Activated CD8-positive, alpha-beta T cell treated with anti-CD3 and anti-CD28 coated beads for 36 hours (primary cell): ENCODE measurements at places on chromosomes 6 and 20. TPM values are rescaled to one million over a fixed set of nuclear protein-coding genes. Genes with fewer than 3 reads are reported as not detected.

Gene AK9
- 3.0 TPM for total RNA-seq

Gene PI3
- not detected for total RNA-seq

Gene SIRPD
- total RNA-seq = not detected

Gene SNX21
- 1.4 TPM for total RNA-seq

Gene BPI
- total RNA-seq = not detected

DNA sequence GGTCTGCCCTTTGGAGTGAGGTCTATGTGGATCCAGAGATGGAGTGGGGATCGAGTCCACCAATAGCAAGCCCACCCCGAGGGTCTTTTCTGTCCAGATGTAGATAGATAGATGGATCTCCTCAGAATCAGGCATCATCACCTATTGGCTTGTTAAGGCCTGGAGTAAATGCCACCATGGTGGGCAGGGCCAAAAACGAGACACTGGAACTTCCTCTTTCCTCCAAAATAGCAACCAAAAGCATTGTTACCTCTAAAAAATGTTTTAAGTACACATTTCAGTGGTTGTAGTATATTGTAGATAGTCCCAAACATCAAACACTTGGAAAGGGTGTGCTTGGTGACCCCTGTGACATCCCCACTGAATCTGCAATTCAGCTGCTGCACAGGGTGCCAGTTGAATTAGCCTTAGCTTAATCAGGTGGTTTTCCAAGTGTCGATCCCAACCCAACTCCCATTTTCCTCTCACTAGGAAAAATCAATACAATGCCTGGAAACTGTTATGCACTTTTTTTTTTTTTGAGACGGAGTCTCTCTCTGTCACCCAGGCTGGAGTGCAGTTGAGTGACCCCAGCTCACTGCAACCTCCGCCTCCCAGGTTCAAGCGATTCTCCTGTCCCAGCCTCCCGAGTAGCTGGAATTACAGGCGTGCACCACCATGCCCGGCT is 35.0 kb upstream of the NELFCD start:
- H3K27ac ChIP-seq = no peak overlapping the region
- H3K36me3 ChIP-seq = no peaks in the 10 kb centered on the region
- no peak overlapping the region for H3K4me3 ChIP-seq
- no peaks in the 10 kb centered on the region for H3K4me1 ChIP-seq
- H3K27me3 ChIP-seq = peaks cover 3% of the 10 kb centered on the region

GRCh38 chr20:61299104-61299503 is 47.0 kb downstream of the CDH4 start:
- no peak overlapping the region for H3K27ac ChIP-seq
- H3K27me3 ChIP-seq = no peaks in the 10 kb centered on the region
- DNase-seq = no peak
- H3K4me1 ChIP-seq = no peaks in the 10 kb centered on the region
- no peaks in the 10 kb centered on the region for H3K36me3 ChIP-seq

DNA sequence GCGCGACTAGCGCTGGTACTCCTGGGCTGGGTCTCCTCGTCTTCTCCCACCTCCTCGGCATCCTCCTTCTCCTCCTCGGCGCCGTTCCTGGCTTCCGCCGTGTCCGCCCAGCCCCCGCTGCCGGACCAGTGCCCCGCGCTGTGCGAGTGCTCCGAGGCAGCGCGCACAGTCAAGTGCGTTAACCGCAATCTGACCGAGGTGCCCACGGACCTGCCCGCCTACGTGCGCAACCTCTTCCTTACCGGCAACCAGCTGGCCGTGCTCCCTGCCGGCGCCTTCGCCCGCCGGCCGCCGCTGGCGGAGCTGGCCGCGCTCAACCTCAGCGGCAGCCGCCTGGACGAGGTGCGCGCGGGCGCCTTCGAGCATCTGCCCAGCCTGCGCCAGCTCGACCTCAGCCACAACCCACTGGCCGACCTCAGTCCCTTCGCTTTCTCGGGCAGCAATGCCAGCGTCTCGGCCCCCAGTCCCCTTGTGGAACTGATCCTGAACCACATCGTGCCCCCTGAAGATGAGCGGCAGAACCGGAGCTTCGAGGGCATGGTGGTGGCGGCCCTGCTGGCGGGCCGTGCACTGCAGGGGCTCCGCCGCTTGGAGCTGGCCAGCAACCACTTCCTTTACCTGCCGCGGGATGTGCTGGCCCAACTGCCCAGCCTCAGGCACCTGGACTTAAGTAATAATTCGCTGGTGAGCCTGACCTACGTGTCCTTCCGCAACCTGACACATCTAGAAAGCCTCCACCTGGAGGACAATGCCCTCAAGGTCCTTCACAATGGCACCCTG is 1.6 kb downstream of the TPBG start:
- H3K27ac ChIP-seq = no peak overlapping the region
- peaks cover 44% of the 10 kb centered on the region for H3K27me3 ChIP-seq
- H3K4me1 ChIP-seq = peaks cover 18% of the 10 kb centered on the region
- H3K4me3 ChIP-seq = peak overlapping the region; percentile 58

- DNase-seq = no peak
- no peak overlapping the region for H3K27ac ChIP-seq
- H3K4me3 ChIP-seq = no peak overlapping the region
- no peaks in the 10 kb centered on the region for H3K4me1 ChIP-seq
- H3K27me3 ChIP-seq = peaks cover 1% of the 10 kb centered on the region
- no peaks in the 10 kb centered on the region for H3K36me3 ChIP-seq
These were observed 133.7 kb downstream of the EDN1 start for GRCh38 chr6:12423832-12424231.

GRCh38 chr6:165704045-165704748 is 41.2 kb upstream of the PDE10A start:
- no peaks in the 10 kb centered on the region for H3K4me1 ChIP-seq
- DNase-seq = no peak
- no peaks in the 10 kb centered on the region for H3K36me3 ChIP-seq
- no peak overlapping the region for H3K27ac ChIP-seq

GRCh38 chr6:145028144-145028818 is 707.0 kb downstream of the EPM2A start:
- H3K36me3 ChIP-seq = no peaks in the 10 kb centered on the region
- no peak overlapping the region for H3K27ac ChIP-seq
- no peaks in the 10 kb centered on the region for H3K4me1 ChIP-seq
- H3K27me3 ChIP-seq = peaks cover 18% of the 10 kb centered on the region
- no peak overlapping the region for H3K4me3 ChIP-seq

GRCh38 chr6:142545147-142545546 is 243.3 kb downstream of the ADGRG6 start:
- H3K27me3 ChIP-seq = no peaks in the 10 kb centered on the region
- peaks cover 30% of the 10 kb centered on the region for H3K4me1 ChIP-seq
- no peaks in the 10 kb centered on the region for H3K36me3 ChIP-seq
- H3K4me3 ChIP-seq = no peak overlapping the region
- DNase-seq = peak; percentile 28
- peak overlapping the region; percentile 10 for H3K27ac ChIP-seq

DNA sequence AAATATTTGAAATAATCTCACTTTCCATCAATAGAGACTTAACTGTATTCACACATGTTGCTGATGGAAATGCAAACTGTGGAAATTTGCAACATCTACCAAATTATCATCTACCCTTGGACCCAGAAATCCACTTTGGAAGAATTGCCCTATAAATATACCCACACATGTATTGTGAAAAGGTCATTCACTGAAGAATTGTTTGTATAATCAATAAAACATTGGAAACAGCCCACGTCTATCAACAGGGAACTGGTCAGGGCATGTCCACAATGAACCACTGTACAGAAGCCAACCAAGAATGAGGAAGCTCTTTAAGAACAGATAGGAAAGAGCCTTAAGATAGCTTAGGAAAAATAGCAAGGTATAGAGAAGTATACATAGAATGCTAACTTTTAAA is 36.2 kb downstream of the PXDC1 start:
- DNase-seq = no peak
- peaks cover 1% of the 10 kb centered on the region for H3K36me3 ChIP-seq
- H3K4me3 ChIP-seq = no peak overlapping the region
- H3K27ac ChIP-seq = no peak overlapping the region

DNA sequence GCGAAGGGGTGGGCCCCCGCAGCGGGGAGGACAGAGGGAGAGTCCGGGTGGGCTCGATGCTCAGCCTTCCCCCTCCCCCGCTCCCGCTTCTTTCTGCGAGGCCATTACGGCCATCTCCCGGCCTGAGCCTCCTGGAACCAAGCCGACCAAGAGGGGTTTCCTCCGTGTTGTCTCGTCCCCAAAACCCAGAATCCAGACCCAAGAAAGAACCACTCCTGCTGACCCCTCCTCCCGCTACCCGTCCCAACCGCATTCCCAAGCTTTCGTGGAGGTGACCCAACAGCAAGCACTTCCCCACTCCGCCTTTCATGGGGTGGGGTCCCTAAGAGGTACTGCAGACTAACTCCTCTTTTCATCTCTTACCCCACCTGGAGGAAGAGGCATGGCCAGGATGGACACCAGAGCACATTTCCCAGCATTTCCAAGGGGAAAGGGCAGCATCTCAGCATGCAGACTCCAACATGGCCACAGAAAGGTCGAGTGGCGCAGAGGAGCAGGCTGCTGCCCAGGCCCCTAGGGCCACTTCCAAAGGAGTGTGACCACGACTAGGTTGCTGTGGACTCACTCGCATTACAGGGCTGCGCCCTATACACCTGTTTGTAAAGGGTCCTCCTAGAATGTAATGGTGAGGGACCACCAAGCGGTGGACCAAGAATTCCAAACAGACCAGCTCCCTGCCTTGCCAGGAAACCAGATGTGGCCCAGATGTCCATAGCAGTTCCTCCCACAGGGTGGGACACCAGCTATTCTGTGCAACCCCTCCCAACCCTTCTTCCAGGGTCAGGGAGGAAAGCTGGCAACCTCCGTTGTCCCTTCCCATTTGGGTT is 53.4 kb downstream of the MRPL14 start:
- peaks cover 25% of the 10 kb centered on the region for H3K4me1 ChIP-seq
- peak; percentile 46 for DNase-seq
- peak overlapping the region; percentile 98 for H3K4me3 ChIP-seq
- peak overlapping the region; percentile 90 for H3K27ac ChIP-seq

DNA sequence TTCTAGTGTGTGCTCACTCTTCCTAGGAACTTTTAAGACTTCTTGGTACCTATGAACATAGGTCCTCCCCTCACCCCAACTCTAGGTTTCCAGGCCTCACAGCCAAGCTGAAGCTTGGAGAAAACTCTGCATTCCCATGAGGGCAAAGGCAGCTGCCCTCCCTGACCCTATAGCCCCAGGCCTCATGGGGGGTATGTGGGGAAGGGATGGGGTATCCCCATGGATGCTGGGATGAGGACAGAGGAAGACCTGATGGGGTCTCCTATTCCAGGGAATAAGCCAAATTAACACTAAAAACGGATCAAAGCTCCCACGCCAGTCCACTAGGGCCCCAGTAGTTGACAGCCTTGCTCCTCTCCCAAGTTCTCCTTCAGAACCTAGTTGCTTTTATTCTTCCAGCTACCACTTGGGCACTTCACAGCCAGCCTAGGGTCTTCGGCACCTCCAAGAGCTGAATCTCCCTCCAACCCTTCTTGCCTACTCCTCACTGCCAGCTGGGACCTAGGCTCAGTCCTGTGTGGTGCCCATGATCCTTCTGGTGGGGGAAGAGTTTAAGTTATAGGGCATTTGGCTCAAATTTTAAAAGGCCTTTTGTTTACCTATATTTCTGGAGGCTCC is 7.8 kb downstream of the TP53INP2 start:
- no peaks in the 10 kb centered on the region for H3K27me3 ChIP-seq
- H3K36me3 ChIP-seq = peaks cover 19% of the 10 kb centered on the region
- peaks cover 26% of the 10 kb centered on the region for H3K4me1 ChIP-seq
- H3K27ac ChIP-seq = no peak overlapping the region

DNA sequence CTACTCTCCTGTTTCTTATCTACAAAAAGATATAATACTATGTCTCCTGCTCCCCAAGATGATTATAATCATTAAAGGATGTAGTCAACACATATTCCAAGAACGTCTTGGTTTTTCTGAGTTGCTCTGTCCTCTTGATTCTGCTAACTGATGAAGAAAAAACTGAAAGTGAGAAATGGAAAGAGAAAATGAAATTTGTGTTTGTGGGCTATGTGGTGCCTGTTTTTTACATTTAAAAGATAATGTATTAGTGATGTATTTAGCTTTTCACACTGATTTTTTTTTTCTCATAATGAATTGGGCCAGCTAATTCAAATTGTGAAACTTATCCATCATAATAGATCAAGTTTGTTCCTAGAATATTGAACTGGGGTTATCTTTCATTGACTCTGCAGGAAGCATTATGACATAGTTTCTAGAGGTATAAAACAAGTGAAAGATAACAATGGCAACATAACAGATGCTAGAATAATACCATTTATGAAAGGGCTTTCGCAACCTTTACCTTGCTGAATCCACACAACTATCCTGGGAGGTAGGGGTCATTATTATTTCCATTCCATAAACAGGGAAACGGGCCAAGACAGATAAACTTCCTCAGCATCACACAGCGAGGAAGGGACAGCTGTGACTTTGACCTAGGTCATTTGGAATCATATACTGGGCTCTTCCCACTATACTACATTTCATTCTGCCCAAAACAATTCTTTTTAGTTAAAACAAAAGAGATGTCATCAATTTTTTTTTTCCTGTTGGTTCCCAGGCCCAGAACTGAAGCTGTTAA is 336.7 kb downstream of the GJA1 start:
- peaks cover 14% of the 10 kb centered on the region for H3K4me1 ChIP-seq
- DNase-seq = no peak
- no peak overlapping the region for H3K4me3 ChIP-seq
- no peaks in the 10 kb centered on the region for H3K36me3 ChIP-seq
- H3K27me3 ChIP-seq = no peaks in the 10 kb centered on the region

DNA sequence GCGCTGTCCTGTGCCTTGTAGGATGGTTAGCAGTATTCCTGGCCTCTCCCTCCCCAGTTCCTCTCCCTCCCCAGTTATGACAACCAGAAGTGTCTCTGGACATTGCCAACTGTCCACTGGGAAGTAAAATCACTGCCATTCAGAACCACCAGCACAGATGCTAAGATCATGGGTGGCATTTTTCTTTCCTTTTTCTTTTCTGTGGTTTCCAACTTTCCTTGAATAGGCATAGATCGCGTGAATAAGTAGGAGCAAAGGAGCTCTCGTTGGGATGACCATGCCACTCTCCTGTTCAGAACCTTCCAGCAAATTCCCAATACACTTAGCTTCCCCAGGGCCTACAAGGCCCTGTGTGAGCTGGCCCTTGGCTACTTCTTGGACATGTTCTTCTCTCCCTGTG is 59.0 kb downstream of the EYA2 start:
- no peak overlapping the region for H3K27ac ChIP-seq
- peaks cover 2% of the 10 kb centered on the region for H3K27me3 ChIP-seq
- H3K36me3 ChIP-seq = no peaks in the 10 kb centered on the region
- no peak overlapping the region for H3K4me3 ChIP-seq
- no peak for DNase-seq

DNA sequence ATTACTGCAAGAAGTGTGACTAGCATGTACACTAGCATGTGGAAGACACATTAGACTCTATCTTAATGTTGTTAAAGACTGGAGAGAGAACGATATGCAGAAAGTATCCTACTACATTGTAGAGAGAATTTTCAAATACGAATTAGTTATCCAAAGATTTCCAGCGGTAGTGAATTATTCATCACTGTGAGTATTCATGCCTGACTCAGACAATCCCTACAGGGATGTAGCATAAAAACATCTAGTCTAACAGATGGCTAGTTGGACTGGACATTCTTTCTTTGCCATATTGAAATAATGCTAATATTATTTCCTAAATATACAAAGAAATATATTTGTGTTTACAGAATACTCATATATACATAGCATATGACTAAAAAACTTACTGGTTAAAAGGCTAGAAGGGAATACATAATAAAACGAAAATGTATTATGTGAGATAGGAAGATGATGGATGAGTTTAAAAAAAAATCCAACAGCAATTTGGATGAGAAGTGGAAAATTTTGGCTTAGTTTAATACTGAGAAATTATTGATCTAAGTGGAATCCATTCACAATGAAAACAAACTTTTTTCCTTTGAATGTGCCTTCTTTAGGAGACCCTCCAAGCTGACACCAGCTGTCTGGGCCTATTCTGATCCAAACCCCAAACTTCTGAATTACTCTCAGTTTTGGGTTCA is 580.7 kb downstream of the RFPL4B start:
- H3K4me3 ChIP-seq = no peak overlapping the region
- H3K27me3 ChIP-seq = no peaks in the 10 kb centered on the region
- no peak for DNase-seq
